ENCODE measurements at places on chromosomes 2 and 18. TPM values are rescaled to one million over a fixed set of nuclear protein-coding genes. Genes with fewer than 3 reads are reported as not detected.

TLX2 gene
- total RNA-seq, result not detected

ANKMY1 gene
- total RNA-seq, result 13.0 TPM

ST8SIA5 gene
- 0.79 TPM for total RNA-seq

CSRNP3 gene
- total RNA-seq, result 28.4 TPM

MOGAT1 gene
- total RNA-seq, result not detected

MYOM1 gene
- 1.4 TPM for total RNA-seq

EVX2 gene
- 0.43 TPM for total RNA-seq

RFX8 gene
- 0.44 TPM for total RNA-seq

DNA sequence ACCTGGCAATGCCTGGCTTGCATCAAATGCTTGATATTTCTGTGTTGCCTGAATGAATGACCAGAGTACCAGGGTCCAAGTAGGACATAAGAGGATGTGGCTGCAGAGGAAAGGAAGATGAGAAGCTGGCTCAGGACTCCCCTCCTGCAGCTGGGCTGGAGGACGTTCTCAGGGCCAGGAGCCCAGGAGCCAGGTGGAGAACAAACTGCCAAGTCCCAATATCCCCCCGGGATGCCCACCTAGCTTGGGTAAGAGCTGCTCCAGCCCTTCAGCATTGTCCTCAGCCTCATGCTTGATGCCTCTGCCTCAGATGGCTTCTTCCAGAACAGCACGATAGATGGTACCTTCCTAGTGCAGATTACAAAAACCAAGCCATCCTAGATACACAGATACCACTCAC, 8.6 kb upstream of the ATP6V1B1 start:
- no peak for DNase-seq

DNA sequence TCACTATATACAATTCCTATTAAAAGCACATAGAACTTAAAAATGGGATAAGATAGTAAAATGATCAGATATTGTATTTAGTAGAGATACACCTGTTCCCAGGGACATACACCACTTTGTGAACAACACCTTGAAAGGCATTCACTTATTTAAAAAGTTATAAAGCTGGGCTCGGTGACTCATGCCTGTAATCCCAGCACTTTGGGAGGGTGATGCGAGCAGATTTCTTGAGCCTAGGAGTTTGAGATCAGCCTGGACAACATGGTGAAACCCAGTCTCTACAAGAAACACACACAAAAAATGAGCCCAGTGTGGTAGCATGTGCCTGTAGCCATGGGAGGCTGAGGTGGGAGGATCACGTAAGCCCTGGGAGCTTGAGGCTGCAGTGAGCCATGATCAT, 90.9 kb downstream of the RAPGEF4 start:
- no peak for DNase-seq

GRCh38 chr2:196980473-196980872, 54.0 kb upstream of the PGAP1 start:
- no peak for DNase-seq

GRCh38 chr2:179139506-179139905, 89.6 kb upstream of the CCDC141 start:
- DNase-seq, result no peak

DNA sequence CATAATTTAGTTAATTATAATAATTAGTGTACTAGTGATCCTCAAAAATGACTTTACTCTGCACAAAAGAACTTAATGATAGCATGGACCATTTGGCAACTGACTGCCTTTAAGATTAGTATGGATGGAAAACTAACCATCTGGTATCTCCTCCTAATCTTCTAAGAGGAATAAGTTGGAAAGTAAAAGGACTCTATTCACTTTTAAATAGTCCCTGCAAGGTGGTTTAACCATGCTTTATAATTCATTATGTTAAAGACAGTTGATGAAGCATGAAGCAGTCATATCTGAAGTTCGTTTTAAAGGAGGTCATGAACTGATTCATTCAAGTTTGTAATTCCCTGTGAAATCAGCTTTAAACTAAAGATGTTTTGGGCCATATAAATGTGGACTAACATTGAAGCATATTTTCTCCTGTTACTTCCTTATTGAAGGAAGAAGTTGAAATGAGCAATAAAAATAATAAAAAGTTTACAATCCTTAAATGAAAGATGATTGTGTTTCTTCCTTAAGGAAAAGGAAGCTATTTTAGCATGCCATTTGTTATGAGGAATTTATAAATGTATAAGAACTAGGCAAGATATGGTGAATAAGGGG, 446.0 kb downstream of the XIRP2 start:
- DNase-seq, result no peak

DNA sequence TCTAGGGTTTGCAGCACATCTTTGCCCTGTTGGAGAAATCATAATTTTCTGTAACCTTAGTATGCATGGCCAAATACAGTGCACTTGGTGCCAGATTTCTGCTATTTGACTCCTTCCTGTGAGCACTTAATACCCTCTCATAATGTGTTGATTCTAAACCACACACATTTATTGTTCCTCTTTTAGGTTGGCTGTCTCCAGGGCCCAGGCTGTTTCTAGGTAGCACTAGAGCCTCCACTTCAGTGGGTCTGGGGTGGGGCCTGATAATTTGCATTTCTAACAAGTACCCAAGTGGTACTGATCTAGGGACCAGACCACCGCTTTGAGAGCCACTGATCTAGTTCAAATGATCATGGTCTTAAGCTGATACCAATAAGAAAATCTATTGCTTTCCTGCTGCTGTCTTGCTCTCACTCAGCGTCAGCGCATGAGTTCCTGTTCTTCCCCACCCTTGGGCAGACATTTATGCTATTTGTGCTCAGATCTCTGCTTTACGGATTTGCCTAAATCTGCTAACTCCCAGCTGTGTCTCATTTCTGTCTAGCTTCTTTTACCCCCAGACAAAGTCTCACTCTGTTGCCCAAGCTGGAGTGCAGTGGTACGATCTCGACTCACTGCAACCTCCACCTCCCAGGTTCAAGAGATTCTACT, 7.4 kb downstream of the PTRHD1 start:
- no peak for DNase-seq

DNA sequence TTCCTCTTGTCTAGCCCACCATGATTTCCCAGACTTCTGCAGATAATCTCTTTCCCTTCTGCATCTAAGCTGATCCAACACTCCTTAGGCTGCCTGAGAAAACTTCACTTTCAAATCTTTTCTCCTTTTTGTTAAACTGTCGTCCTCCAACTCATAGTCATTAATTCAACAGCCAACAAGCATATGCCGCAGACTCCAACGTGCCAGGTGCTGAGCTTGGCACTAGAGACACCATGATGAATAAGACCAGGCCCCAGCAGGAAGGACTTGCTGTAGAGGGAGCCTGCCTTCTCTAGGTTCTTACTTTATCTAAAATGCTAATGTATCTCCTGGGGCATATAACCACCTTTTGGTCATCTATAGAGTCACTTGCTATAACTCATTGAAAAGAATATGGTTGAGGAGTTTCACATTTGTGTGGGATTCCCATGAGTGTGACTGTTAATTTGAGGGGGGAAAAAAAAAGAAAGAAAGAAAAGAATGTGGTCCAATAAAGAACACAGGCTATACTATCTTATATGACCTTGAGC, 51.0 kb downstream of the ANKRD44 start:
- DNase-seq, result no peak

DNA sequence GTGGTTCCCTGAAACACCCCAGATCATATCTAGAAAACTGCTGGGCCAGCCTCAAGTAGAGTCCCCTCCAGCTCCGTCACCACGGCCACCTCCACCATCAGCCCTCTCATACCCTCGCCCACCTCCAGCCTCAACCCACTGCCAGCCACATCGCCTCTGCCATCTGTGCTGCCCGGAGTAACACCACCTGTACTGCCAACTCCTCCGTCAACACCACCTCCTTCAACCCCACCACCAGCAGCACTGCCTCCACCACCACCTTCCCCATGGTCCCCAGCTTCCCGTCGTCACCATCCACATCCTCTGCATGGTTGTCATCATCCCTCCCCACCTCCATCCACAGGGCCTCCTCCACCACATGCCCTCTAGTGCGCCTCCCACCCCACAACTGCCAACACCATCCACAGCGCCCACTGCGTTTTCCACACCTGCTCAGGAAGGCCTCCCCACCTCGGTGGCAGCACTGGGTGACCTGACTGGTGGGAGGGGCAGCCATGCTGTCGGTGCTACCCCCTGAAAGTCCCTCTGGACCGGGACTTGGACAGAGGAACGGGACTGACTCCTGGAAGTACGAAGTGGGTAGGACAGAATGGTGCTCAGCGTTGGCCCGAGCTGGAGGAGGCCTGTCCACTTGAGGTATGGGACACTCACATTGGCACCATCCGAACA, 1.6 kb downstream of the SNED1 start:
- DNase-seq, result no peak

DNA sequence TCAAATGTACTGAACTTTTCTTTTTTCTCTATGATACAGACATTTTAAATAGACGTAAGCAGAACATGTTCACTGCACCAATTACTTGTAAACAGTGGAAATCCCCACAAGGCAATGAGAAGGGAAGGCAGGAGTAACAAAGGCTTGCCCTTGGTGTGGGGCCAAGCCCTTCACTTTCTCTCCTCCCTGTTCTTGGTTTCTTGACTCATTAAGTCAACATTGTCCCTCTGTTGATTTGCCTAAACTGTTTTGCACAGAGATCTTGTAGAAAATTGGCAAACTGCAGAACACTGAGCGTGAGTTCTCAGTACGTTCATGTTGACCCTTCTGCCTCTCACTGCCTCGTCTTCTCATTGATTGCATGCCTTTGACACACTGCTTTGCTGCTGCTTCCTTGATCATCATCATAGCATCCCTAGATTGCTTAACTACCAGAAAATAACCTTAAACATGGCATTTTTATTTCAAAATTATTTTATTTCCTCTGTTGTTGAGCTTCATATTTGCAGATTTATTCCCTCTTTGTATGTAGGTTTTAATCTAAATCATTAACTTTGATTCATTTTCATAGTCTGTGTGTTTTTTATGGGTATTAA, 257.7 kb downstream of the PTGR3 start:
- DNase-seq, result no peak

- no peak for DNase-seq
Measured at GRCh38 chr2:43294973-43295603, 68.7 kb upstream of the ZFP36L2 start.

DNA sequence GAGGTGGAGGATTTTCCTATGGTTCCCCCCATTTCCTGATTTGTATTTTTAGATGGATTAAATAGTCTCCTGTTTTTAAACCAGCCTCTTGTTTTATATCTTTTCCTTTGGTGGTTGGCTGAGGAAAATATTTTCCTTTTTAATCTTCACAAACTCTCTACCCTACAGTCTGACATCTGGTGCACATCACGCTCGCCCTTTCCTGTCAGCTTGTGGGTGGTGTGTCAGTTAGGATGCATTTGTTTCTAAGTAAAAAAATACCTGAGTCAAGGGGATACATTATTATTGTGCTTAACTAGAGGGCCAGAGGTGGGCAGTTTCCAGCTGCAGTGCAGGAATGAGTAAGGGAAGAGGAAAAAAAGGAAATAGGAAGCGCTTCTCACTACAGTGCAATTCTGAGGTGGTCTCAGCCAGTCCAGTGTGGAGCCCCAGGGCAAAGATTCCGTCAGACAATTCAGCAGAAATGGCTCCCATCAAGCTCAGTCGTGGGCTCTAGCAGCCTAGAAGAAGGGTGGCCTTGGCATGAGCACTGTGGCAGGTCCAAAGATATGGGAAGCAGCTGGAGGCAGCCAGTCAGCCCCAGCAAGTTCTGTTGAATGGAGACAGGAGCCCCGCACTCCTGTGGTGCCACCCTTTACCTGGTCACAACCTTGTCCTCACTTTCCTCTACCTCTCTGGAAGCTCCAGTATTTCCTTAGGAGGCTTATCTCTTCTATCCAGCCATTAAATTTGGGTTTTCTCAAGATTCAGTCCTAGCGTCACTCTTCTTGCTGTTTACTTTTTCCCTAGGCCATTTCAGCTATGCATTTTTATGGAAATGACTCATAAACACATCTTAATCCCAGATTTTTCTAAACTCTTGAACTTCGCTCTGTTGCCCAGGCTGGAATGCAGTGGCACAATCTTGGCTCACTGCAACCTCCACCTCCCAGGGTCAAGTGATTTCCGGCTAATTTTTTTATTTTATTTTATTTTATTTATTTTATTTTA, 18.5 kb downstream of the SFTPB start:
- DNase-seq, result no peak

- peak; percentile 14 for DNase-seq
Measured at GRCh38 chr2:38750011-38750890, 910 bp downstream of the SRSF7 start.

- no peak for DNase-seq
Measured at GRCh38 chr2:100142393-100142792, at the start of gene AFF3. AFF3 (minus strand) TSS chr2:100142590; CDS start chr2:100104454, 38,136 bp downstream.

DNA sequence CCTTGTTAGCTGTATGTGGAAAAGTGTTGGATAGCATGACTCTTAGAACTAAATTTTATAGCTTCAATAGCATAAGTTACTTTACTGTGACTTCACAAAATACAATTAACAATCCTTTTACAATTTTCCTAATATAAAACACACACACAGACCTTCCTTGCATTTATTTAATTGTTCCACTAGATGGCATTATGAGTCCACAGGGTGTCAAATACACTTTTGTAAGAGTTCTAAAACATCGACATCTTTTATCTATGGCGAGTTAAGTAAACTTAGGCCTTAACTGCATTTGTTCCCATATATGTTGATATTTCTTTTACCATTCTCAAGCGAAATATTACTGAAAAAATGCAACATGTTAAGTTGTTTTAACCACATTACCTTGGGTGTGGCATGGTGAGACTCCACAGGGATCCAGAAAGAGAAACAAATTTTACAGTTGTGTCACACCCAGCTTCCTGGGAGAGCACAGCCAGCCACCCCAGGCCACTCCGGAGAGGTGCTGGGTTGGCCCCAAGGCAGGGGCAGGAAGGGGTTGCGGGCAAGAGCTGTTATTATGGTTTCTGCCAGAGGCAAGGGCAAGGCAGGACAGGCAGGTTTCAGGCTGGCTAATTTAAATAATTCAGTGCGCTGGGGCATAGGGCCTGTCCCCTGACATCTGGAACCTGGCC, 312.4 kb upstream of the MC4R start:
- no peak for DNase-seq

DNA sequence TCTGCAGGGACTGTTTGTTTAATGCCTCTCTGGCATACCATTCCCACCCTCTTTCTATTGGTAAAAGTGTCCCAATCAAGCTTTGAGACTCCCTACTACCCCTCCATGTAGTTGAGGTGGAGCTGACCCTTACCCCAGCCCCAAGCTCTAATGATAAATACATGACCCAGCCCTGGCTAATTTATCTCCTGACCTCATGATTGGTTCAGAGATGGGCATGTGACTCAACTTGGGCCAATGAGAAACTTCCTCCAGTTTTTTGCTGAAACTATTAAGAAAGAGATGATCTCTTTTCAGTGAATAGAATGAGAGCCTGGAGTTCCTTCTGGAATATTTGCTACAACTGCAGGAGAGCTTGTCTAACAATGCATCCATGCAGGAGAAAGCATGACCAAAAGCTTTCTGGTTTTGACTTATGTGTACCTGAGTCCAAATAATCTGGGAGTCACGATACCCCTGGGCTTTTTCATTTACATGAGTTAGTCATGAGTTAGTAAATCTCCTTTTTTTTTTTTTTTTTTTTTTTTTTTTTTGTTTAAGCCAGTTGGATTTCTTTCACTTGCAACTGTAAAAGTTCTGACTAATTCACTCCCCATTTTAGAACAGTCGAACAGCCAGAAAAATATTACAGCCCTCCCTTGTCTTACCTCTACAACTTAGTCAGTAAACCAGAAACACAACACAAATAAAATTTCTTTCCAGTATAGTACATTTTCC, 66.5 kb upstream of the TLK1 start:
- DNase-seq, result no peak
